ENCODE measurements at places on chromosomes 1 and 21.

- DNase-seq, result no peak
These were observed 41.5 kb upstream of the HMGB4 start for GRCh38 chr1:33822396-33822795.

DNA sequence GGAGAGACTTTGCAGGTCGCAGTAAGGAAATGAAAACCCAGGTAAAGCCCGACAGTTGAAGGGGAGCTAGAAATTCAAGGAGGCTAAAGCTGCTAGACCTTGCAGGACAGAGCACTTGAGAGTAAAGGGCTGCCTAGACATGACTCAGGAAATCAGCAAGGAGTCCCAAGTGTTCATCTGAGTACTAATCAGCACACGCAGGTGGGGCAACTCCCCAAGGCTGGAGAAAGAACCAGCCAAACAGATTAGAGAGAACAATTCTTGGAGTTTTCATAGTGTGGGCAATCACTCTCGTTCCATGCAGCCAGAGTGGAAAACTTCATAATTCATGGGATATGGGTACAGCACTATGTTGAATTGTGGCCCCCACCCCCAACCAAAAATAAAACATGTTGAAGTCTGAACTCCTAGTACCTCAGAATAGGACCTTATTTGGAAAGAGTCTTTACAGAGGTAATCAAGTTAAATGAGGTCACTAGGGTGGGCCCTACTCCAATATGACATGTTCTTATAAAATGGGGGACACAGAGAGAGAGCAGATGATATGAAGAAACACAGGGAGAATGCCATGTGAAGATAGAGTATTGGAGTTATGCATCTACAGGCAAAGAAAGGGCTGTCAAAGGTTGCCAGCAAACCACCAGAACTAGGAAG is 28.0 kb downstream of the SYDE2 start:
- DNase-seq, result no peak

- no peak for DNase-seq
These were observed 38.3 kb upstream of the ADORA3 start for GRCh38 chr1:111541721-111542120.

DNA sequence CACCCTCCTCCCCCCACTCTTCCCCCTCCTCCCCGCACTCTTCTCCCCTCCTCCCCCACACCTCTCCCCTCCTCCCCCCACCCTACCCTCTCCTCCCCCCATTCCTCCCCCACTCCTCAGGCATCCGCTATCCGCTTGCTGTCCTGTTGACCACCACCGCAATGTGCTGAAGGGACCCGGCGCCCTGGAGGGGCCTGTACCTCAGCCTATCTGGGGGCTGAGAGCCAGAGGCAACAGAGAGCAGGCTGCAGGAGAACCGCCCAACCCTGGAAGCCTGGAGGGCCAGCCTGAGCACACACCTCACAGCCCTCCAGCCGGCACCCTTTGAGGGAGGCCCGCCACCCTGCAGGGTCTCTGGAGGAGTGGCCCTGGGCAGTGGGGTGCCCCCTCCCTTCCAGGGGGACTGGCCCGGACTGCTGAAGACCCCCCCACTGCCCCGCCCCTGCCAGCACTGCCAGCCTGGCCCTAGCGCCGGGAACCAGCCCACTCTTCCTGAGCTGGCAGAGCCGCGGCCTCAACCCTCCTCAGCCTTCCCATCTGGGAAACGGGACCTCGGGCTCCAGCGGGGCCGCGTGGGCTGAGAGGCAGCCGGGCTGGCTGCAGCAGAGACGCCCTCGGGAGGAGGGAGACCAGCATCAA is 1.2 kb downstream of the C1QTNF12 start:
- no peak for DNase-seq

GRCh38 chr1:168693872-168694238 is 35.2 kb downstream of the DPT start:
- DNase-seq, result no peak

GRCh38 chr21:46498335-46499050 is 39.8 kb downstream of the DIP2A start:
- no peak for DNase-seq

DNA sequence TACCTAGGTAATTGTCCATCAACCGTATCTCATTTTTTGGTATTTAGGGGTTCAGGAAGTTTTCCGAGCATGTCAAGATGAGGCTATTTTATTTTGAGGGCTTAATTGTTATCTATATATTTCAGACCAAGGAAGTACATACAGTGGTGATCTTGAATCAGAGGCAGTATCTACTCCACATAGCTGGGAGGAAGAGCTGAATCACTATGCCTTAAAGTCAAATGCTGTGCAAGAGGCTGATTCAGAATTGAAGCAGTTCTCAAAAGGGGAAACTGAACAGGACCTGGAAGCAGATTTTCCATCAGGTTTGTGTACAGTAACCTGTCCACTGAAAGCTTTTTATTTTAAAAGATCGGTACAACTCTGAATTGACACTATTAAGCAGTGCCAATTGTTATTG is 130.2 kb downstream of the ZMYM4 start:
- DNase-seq, result no peak

GRCh38 chr1:58469016-58469415 is 77.5 kb downstream of the OMA1 start:
- DNase-seq, result no peak

DNA sequence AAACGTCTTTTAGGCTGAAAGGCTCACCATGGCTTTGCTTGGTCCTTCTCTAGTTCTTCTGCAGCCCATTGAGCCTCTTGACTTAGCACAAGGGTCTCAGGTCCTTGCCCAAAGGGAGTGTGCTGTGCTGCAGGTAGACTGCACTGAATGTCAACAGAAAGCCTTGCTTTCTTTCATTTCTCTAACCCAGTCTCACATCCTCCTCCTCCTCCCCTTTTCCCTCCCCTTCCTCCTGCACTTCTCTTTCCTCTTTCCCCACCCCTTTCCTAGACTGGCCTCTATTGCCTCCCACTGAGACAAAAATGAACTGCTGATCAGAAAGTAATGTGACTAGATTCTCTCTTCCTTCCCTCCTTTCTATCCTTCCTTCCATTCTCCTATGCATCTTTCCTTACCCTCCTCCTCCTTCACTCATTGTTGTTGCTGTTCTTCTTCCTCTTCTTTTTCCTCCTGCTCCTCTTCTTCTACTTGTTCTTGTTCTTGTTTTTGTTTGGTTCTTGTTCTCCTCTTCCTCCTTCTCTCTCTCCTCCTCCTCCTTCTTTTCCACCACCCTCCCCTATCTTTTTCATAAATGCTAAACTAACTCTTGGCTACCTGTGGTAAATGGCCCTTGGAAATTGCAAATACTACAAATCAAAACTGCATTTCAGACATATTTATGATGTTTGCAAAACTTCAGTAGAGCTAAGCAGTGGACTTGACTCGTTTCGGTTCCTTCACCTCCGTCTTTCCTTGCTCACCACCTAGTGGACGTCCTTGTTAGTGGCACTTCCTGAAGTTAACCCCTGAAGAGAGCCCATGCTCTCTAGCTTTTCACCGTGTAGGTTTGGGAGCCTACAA is at the start of gene SELL:
TSS of gene SELL (minus strand) at position 152 of the 840 bp plus-strand sequence. CDS start at position 30, 122 bp downstream.
- peak; percentile 68 for DNase-seq

DNA sequence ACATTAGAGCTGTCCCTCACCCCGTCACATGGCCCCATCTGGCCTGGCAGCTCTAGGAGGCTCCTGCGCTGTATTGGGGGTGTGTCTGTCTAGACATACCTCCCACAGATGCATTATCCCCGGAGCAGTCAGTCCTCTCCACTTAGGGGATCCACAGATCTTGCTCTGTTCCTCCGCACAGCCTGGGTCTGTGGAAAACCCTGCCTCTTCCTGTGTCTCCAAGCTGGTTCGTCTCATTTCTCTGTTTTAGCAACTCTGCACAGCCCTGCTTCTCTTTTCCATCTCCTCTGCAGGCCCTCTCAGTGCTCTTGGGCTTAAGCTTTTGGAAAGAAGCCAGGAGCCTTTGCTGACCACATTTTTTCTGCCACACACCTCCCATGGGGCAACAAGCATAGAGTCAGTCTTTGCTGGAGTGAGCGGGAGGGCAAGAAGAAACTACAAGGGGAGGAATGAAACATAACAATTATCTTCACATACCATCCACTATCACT is 241.5 kb downstream of the FOXD2 start:
- peak; percentile 6 for DNase-seq

DNA sequence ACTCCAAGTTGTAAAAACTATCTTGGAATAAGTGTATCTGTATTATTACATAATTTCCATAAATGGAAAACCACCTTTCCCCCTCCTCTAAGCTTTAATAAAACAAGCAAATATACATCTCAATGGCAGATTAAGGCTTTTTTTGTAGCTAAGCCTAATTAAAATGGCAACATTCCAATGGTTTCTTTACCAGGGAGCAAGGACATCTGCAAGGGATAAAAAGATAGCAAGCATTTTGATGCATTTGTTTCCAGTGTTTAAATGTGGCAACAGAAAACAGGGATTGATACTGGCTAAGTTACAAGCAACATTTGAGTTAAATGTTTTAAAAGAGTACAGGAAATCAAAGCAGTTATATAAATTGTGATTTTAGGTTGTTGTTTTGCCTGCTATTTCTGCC is 1012.7 kb downstream of the ADGRL2 start:
- no peak for DNase-seq

DNA sequence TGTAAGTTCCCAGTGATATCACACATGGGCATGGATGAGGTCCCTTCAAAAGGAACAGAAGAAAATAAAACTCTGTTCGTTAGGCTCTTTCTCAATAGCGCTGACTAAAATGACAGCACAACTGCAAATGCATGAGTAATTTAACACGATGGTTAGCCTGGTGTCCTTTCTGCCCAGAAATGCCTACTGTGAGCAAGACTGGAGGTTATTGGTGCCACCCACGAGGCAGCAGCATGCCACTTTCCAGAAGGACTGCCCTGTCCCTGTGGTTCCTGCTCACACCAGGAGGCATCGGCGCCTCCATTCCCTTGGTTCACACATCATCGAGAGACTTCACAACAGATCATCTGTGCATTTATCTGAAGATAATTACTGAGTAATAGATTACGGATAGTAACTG is 26.2 kb downstream of the VPS26C start:
- no peak for DNase-seq

- DNase-seq, result peak; percentile 45
These were observed 83.9 kb upstream of the IPO9 start for GRCh38 chr1:201745023-201745422.

DNA sequence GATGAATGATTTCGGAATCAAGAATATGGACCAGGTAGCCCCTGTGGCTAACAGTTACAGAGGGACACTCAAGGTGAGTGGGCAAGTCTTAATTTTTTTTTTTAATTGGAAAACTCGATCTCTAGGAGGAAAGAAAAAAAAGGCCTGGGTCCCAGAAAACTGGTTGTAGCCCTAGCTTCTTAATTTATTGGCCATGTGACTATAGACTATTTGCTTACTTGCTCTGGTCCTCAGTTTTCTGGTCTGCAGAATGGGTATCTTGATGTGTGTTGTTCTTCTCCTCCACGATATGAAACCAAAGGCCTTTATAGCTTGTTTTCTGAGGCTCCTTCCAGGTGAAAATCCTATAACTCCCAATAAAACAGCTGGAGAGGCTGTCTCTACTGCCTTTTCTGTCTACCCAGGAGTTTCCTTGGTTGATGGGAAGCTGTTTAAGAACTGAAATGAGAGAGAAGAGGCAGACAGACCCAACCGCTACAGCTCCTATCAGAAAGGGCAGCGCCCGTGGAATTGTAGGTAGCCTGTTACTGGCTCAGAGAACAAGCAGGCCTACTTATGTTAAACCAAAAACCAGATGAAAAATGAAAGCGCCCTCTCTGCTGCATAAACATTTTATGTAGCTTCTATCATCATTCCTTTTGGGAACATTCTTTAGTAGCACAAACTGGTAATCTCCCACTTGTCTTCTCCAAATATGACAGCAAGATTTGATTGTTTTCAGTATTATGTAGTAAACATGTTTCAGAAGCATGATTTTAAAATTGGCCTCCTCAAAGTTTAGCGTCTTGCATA is 4.5 kb downstream of the ETS2 start:
- no peak for DNase-seq

DNA sequence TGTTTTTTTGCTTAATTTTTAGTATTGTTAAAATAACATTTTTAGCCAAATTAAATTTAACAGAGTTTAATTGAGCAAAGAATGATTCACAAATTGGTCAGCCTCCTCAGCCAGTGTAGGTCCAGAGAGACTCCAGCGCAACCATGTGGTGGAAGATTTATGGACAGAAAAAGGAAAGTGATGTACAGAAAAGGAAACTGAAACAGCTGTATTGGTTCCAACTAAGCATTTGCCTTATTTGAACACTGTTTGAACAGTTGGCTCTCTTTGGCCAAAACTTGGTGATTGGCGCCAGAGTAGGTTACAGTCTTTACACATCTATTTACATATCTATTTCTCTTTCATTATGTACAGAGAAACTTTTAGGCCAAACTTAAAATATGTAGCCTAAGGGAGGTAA is 19.4 kb downstream of the RPS6KC1 start:
- peak; percentile 81 for DNase-seq

DNA sequence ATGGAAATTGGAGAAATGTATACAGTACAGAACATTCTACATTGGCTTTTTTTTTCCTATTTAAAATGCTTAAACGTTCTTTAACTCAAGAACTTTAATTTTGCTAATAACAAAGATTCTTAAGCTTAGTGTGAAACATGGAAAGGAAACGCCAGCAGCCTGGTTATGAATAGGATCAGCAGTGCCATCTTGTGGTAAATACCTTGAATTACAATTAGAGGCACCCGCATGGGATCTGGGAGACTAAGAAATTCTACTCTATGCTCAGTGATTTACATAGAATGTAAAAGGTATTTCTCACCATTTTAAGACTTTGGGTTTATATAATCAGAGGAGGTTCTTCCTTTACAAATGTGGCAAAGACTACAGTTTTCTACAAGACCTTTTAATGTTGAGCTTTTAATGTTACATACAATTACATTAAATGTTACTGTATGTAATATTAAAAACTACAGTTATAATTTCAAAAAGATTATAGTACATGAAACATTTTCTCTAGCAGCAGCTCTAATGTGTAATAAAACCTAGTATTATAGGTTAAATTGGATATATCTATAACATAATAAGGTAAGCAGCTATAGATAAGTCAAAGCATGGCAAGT is 32.1 kb upstream of the APOBEC4 start:
- peak; percentile 86 for DNase-seq

DNA sequence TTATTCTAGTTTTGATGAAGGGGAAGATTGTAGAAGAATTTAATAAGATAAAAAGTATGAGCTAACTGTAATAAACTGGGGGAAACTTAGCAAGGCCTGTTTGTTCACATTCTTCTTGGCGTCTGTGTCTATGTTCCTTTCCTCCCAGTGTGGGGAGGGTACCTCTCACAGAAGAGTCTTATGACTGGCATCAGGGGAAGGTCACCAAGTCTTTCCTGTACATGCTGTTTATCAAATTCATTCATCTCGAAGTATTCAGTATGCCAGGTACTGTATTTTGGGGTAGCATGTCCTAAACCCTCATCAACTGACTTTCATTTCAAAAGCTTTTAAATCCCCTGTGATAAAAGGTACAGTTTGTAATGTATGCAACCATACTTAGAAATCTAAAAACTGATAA is 78.4 kb downstream of the HS2ST1 start:
- no peak for DNase-seq

- peak; percentile 41 for DNase-seq
These were observed 27.3 kb upstream of the BCAR3 start for GRCh38 chr1:93708734-93709481.

GRCh38 chr1:14474856-14475255 is 123.6 kb upstream of the KAZN start:
- DNase-seq, result no peak
